NCI-H1092 treated with DMSO at 0.1 percent for 48 hours (cell line): ENCODE measurements at places on chromosomes 7 and 10.

DNA sequence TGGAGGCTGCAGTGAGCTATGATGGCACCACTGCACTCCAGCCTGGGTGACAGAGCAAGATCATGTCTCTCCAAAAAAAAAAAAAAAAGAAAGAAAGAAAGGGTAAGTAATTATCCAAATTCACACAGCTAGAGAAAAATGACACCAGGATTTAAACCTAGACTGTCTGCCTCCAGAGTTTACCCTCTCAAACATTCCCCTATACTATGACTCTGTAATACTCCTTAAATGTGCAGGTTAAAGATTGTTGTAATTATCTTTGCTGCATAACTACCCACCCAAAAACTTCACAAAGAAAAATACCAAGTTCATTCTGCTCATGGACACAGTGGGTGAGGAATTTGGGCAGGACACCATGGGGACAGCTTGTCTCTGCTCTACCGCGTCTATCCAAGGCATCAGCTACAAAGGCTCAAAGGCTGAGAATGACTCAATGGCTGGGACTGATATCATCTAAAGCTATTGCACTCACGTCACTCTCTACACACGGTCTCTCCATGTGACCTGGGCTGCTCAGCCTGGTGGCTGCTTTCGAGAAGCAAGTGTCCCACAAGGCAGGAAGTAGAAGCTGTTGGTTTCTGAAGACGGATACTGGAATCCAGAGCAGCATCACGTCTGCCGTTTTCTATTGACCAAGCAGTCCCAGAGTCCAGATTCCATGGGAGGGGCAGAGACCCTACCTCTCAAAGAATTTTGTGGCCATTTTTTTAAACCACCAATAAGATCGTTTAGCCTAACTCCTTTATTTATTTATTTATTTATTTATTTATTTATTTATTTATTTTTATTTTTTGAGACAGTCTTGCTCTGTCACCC is 185.7 kb upstream of the AUTS2 start:
- no peak for DNase-seq

DNA sequence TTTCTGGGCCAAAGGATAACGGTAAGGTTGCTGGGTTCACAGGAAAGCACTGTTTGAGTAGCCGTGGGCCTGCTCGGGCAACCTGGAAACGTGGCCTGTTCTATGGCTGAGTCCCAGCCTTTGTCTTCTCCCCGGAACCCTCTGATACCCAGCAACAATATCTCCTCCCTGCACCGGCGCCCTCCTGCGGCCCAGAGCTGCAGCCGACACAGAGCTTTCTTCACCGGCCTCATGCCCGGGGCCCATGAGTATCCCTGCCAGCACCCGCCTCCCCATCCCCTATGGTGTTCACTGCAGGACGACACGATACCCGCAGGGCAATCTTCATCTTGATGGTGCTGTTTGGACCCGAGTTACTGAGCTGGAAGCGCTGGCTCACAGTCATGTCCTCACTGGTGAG is 38.6 kb upstream of the NCAPG2 start:
- no peak for DNase-seq

GRCh38 chr7:152054367-152055230 is 29.1 kb downstream of the GALNT11 start:
- DNase-seq, result no peak

DNA sequence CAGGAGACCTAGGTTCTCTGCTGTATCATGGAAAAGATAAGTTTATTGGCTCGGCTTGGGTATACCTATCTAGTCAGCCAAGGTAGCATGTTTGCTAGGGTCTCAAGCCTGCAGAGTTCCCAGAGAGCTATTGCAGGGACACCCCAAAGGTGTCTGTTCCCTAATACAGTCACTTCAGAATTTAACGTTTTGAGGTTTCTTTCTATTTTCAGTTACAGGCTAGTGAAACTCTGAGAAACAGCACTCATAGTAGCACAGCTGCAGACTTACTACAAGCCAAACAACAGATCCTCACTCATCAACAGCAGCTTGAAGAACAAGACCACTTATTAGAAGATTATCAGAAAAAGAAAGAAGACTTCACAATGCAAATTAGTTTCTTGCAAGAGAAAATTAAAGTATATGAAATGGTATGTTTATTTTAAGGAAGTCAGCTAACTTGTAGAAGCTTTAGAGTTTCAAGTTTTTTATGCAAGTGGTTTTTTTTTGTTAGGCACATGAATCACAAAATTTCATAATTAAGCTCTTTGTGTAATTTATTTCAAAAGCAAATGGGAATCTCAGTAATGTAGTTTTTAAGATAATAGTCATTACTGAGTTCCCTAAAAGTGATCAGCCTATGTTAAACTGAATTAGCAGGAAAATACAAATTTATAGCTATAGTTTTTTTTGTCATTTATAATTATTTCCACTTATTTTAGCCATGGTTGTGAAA is 54.9 kb downstream of the AKAP9 start:
- no peak for DNase-seq

GRCh38 chr7:114662002-114662677 is 247.5 kb downstream of the FOXP2 start:
- DNase-seq, result peak; percentile 31

- DNase-seq, result no peak
Observed at GRCh38 chr7:138207555-138207971, 131.3 kb downstream of the AKR1D1 start.

DNA sequence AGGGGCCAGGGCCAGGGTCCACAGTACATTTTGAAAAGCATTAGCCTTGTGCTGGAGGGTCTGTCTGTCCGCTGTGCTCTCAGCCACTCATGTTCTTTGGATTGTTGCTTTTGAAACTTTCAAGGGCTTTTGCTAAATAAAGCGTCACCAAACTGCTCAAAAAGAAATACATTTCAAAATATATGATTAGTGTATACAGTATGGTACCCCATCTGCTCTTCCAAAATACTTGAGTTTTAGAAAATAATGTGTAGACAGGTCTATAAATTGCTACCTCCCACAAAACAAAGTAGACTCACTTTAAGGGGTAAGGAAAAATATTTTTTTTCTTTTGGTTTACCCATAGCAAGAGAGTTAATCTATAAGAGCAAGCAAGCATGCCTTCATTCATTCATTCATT is 194.3 kb upstream of the AOAH start:
- no peak for DNase-seq

DNA sequence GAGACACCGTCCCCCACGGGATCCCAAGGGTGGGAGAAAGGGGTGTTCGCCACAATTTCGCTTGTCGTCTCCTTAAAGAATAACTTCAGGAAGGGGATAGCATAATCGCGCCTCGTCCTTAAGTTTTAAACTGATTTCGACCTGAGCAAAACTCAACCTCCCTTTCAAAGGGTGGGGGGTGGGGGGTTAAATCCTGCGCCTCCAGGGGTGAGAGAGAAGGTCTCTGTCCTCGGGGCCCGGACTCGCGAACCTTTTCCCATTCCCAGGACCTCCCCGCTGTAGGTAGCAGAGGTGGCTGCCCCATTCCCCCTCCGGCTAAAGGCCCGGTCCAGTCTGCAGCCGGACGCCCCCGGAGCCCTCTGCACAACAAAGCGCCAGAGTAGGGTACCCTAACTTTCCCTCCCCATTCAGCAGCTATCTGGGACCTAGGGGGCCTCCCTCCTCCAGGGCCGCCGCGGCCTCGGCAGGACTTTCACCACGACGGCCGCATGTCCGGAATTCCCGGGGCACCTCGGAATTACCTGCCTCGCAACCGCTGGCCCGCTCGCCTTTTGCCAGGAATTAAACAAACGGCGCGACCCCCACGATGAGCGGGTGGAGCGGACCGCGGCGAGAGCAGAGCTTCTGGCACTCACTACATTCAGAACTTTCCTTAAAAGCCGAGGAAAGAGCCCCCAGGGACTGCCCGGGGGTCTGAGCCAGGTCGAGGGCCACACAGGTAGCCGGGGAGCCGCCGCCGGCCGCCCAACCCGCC is 1.7 kb downstream of the CDK6 start:
- no peak for DNase-seq

- DNase-seq, result no peak
Observed at GRCh38 chr7:2493205-2494164, 17.3 kb upstream of the GRIFIN start.

DNA sequence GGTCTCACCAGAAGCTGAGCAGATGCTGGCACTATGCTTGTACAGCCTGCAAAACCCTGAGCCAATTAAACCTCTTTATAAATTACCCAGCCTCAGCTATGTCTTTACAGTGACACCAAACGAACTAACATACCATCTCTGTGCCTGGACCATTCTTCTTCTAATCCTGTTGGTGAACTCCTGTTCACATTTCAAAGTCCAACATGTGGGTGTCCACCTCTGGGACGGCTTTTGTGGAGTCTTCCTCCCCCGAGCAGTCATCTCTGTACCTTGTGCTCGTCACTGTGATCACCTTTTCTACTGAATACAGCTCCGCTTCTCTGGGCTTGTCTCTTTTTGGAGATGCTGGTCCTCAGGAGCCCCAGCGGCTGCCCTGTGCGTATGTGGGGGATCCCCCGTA is 7.4 kb upstream of the ESYT2 start:
- no peak for DNase-seq

DNA sequence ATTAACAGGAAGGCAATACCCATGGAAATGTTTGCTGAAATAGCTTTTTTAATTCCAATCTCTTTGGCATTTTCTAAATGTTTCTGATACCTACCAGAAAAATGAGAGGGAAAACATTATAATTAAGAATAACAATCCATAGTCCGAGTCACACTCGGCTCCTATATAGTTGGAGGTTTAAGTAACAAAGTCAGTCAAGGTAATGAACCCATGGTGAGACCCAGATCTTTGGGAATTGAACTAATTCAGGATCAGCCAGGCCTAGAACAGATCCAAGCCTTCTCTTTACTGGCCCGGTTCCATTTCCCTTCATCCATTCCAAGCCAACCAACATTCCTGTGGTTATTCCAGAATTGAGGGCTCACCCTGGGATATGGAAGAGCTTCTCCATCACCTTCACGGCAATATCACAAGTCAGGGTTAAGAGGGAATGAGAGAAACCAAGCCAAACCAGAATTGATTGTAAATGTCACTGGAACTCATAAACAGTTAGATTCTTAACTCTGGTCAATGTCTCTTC is 28.3 kb downstream of the ABCB4 start:
- DNase-seq, result no peak

DNA sequence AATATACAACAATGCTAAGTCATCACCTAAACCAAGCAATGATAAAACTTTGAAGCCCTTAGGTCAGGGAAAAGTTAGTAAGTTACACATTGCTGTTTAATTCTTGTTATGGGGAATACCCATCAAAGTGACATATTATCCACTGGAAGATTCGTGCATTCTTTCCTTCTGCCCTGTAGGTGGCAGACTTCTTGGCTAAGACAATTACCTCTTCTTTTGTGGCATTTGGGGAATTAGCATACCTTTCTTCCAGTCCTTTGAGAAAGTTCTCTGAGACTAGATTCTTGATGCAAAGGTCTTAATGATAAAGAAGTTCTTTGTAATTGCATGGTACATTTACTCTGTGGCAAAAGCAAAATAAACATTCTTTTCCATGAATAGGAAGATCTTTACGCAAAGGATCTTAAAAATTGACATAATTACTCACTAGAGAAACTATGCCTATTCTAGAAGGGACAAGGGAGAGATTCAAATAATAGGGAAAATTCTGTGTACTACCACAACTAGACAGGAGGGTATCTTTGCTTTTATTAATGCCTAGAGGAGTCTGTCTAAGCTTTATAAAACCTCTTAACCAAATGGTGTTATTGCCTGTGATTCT is 395.9 kb downstream of the GRM8 start:
- no peak for DNase-seq

DNA sequence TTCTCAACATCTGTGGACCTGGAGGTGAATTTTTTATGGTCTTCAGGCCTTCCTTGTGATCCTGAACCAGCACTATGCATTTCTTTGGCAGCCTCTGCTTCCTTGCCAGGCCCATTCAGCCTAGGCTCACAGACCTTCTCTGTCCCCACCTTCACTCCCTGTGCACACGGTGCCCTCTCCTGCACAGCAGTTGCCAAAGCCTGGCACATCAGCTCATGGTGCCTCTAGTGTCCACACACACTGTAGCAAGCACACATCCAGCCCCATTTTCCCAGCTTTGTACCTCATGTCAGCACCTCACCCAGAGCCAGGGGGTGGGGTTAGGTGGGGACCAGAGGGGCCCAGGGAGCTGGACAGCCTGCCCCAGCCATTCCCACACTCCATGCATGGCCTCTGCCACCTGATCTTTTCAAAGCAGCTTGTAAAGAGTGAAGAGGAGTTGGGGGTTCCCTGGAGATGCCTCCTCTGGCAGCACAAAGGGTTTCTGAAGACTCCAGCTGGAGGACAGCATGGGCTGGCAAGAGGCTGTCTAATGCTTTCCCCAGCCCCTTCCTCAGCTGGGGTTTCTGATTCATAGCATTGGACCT is 57.9 kb upstream of the TMEM72 start:
- no peak for DNase-seq

DNA sequence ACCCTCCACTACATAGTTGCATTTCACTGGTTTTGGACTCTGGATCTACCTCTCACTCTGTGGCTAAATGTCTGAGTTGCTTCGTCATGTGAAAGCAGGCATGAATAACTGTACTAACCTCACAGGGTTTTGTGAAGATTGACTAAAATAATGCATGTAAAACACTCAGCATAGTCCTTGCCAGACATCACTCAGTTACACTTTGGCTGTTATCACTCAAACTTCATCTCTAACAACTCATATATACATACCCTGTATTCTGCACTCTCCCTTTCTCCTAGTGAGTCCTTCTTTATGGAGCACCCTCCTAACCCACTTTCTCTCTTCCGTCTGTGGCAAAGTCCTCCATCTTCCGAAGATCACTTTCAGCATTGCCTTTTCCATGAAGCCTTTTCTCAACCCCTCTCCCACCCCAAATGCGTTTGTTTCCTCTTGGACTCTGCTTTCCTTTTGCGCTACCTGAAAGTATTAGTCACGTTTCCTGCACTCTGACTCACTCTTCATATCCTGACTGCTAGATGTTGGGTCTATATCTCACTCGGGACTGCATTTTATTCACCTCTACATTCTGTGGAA is 72.6 kb downstream of the OSBPL3 start:
- no peak for DNase-seq

DNA sequence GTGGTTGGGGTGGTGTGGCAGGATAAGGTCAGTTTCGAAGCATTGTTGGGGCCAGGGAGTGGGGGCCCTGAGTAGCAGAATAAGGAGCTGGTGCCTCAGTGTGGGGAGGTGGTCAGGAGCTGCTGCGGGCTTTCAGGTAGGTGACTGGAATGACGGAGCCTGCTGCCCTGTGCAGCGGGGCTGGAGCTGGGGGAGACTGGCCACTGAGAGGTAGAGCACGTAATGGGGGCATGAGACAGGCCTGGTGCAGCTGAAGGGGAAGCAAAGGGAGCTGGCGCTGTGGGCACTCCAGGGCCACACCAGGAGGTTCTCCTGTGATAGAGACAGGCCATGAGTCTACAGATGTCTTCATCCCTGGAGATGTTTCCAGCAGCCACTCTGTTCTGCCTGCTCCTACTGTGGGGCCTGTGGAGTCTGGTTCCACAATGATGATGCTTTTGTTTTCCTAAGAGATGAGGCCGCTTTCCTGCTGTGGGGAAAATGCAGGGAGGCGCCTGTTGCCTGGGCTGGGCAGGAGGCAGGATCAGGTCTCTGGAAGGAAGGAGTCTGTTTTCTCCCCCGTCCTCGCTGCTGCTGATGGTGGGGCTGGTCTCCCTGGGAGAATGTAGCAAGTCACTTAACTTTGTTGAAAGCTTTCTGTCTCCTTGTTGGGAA is 31.1 kb downstream of the NUB1 start:
- no peak for DNase-seq

- no peak for DNase-seq
Observed at GRCh38 chr7:66138994-66139752, 24.5 kb downstream of the CRCP start.
